CD4-positive, CD25-positive, alpha-beta regulatory T cell (primary cell): ENCODE measurements at places on chromosomes 1 and 21.

- DNase-seq, result no peak
Measured at GRCh38 chr1:112395256-112395820, 676 bp upstream of the CTTNBP2NL start.

DNA sequence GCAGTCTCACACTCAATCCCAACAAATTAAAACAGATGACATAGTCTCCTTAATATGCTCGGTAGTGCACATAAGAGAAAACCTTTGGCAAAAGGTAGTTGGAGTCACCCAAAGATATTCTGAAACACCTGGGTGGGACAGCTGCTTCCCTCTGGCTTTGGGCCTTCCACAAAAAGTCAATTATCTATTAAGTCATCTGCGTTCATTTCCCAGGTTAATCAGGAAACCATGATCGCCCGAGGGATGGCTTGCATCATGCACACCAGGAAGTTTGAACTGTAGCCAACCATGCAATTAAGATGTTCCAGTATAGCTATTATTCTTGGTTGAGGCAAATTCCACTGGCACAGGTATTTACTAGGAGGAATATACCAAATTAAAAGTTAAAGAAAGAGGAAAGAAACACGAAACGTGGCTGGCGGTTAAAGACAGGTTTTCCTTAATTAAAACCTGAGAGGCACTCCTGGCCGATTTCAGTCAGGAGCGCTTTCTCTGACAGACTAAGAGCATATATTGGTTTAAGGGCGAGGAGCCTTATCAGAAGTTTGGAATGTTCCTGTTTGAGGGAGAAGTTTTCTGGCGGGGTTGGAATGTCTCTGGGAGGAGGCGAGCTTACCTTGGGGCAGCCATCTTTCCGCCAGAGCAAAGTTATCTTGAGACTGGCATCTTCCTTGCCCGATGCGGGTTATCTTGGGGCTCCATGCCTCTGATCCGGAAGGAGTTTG lies 19.9 kb downstream of the CLDN17 start:
- DNase-seq, result no peak

GRCh38 chr1:30250338-30250983 lies 472.9 kb downstream of the MATN1 start:
- DNase-seq, result no peak

DNA sequence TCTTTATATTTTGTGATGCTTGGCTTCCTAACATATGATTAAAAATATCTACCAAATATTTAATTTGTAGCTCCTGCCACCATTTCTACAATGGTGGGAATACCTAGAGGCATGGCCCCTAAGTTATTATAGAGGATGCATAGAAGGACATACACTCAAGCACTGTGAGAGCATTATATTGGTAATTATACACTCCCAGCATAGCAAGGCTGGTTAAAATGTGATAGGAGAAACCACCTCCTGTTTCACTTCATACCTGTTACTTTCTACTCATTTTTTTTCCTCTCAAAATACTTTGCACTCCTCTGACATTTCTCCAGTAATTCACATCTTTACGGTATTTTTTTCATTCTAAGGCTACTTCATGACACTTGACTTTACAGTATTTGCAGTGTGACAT lies 92.9 kb downstream of the HS2ST1 start:
- DNase-seq, result no peak

GRCh38 chr1:6832531-6833188 lies 47.4 kb downstream of the CAMTA1 start:
- DNase-seq, result no peak

GRCh38 chr1:1020000-1020404 lies at the start of gene AGRN:
AGRN (plus strand) TSS chr1:1020120; CDS start chr1:1020173, 53 bp downstream.
- DNase-seq, result no peak

- no peak for DNase-seq
Measured at GRCh38 chr1:1309251-1310108, 1.1 kb downstream of the PUSL1 start.
